Neural crest cell (in vitro differentiated cells): ENCODE measurements at places on chromosomes 2 and 18. TPM values are rescaled to one million over a fixed set of nuclear protein-coding genes. Genes with fewer than 3 reads are reported as not detected.

The FABP1 gene
- total RNA-seq, result not detected in 2 replicates

The HTR2B gene
- not detected in 2 replicates for total RNA-seq

The CTDSP1 gene
- 46.4 TPM in 2 replicates for total RNA-seq

The ALPG gene
- total RNA-seq, result not detected in 2 replicates

The NEMP2 gene
- 7.6 and 9.8 TPM in 2 replicates for total RNA-seq

The KDSR gene
- 31.0 and 35.7 TPM in 2 replicates for total RNA-seq

The TANC1 gene
- total RNA-seq, result 13.2 and 14.1 TPM in 2 replicates

The TUBA3E gene
- not detected in 2 replicates for total RNA-seq

The RAB6D gene
- total RNA-seq, result 0.42 and 0.52 TPM in 2 replicates

The RGPD4 gene
- 0.05 TPM in 1 of 2 replicates, not detected in the other for total RNA-seq

The CRYGC gene
- total RNA-seq, result not detected in 2 replicates

The RAB6C gene
- 0.16 TPM in 1 of 2 replicates, not detected in the other for total RNA-seq

The LYPD6B gene
- not detected in 2 replicates for total RNA-seq

The GPBAR1 gene
- total RNA-seq, result 0.14 TPM in 1 of 2 replicates, not detected in the other

The CIB4 gene
- total RNA-seq, result not detected in 2 replicates

The KCNJ3 gene
- total RNA-seq, result 0.05 TPM in 2 replicates

GRCh38 chr18:78905334-78905733 lies 74.3 kb upstream of the SALL3 start:
- DNase-seq, result no peak

DNA sequence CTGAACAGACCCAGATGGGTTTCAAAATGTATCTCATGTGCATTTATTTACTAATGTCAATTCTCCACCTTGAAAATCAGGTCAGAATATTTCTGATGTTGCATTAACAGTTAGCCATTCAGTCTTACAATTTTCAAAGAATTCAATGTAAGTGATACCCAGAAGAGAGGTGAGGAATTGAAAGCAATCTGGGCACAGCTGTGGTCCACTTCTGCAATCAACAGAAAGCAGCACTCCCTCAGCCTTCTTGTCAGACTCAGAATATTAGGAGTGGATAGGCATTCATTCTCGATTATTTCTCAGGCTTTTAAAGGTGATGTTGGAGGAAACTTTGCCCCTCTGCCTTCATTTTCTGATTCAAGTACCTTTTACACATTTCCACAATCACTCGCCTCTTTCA lies 15.7 kb downstream of the CCL20 start:
- DNase-seq, result no peak

DNA sequence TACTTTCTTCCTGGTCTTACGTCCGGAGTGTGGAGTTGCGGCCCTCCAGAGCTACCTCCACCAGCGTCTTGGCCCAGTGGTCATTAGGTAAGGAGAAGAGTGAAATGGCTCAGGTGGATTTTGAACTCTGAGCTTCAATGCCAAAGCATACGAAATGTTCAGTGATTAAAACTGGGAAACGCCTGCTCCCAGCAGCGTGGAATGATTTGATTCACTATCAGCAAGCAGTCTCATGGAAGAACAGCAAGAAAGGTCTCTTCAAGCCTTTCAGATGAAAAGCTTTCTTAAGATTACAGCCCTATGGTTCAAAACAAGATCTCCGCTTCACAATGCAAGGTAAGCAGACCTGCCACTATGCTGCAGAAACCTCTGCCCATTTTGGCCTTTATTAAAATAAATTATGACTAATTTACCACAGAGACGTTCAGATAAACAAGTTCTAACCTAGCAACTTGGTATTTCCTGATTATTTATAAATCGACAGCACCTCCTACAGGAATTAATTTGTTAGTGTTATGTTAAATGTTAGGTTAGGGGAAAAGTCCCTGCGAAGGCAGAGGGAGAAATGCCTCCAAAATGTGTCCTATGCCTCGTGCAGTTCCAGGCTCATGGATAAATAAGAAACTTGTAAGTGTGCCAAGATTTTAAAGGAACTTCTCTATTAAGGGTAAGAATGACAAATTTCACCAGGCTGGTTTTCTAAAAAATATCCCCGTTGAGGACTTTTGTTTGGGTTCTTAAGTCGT lies 10.1 kb downstream of the SP9 start:
- DNase-seq, result no peak

DNA sequence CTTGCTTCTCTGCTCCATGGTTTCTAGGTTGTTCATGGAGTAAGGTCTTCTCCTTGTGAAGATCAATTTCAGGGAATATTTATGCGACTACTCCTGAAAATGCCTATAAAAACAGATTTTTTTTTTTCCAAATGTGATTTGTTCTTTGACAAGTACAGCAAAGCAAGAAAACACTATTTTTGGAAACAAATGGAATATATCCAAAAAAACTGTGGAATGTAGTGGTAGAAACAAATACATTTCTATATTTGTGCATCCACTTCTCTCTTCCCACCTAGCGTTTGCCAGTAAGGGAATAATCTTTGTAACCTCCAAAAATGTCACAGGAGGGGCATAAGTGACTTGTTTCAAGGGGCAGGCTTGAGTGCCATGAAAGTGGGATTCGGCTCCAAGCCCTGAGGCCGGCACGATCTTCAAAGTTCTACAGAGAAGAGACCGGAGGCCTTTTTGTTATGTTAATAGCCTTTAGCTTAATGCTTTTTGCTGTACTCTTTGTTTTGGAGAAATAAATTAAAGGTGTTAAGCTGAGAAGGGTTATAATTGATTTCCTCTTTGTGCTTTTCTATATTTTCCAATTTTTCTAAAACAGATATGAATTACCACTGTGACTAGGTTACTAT lies 200.6 kb downstream of the NRP2 start:
- DNase-seq, result no peak

GRCh38 chr2:30301551-30301950 lies 70.2 kb downstream of the LBH start:
- DNase-seq, result no peak

- DNase-seq, result no peak
Observed at GRCh38 chr2:18133310-18133709, 254.8 kb downstream of the KCNS3 start.

- no peak for DNase-seq
Observed at GRCh38 chr2:172395503-172395902, 31.9 kb upstream of the ITGA6 start.

DNA sequence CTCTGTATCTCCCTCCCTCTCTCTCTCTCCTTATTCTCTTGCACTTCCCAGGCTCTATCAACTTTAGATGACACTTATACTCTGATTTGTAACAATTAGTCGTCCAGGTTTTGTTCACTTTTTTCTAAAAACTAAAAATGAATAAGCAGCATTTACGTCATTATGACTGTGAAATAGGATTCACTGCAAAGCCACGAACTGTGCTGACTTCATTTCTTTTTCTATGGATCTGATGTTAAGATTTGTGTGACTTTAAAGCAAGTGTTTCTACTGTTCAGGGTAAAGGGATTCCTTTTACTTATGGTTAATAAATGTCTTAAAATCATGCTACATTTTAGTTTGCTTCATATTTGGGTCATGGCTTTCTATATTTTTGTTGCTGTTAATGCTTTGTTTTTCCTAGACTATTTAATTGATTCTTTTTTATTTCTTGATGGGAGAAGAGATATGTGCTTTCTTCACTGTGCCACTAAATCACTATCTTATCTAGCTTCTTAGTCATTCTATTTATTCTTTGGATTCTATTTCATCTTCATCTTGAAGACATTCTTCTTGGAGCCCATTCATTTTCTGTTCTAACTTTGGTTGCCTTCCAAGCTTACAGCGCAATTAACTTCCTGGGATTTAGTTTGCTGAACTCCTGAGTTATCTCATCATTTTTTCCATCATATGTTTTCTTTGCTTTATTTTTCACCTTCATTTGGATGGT lies 480.4 kb upstream of the TRIB2 start:
- no peak for DNase-seq

DNA sequence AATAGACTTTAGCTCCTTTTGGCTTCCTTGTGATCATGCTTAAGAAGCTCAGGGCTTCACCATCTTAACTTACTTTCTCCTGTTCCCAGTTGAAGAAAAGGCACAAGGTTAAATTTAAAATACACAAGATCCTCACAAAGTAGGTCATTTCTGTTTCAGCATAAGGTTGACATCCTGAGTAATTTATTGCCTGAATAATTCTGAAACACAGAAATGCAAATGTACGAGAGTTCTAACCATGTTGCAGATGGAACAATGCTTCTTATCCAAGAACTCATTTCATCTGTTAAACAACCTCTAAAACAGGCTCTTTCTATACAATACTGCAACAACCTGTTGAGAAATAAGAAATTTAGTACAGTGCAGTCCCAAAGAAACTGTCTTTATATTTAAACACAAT lies 395.2 kb downstream of the BCL11A start:
- DNase-seq, result no peak

- no peak for DNase-seq
Observed at GRCh38 chr2:47360927-47361326, 42.0 kb upstream of the MSH2 start.

GRCh38 chr2:215356334-215356947 lies 44.6 kb downstream of the ATIC start:
- DNase-seq, result no peak

DNA sequence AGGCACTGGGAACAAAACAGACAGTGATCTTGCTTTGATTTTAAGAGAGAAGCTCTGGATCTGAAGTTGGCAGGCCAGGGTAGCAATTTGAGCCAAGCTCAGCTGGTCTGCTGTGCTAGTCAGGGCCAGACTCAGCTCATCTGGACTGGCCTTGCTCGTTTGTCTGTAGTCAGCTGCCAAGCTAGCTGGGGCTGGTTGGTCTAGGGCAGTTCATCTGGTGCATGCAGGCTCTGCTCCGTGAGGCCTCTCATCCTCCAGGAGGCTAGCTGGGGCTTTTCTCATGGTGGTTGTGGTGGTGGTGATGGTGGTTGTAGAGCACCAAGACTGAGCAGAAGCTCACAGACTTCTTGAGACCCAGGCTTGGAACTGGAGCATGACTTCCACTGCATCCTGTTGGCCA lies 10.3 kb downstream of the FBLN7 start:
- no peak for DNase-seq

- DNase-seq, result no peak
Observed at GRCh38 chr2:189559579-189560272, 20.9 kb downstream of the SLC40A1 start.

GRCh38 chr2:239022437-239023260 lies 174.8 kb downstream of the TWIST2 start:
- DNase-seq, result no peak

GRCh38 chr2:116061023-116061422 lies 1618.6 kb downstream of the DPP10 start:
- no peak for DNase-seq

- no peak for DNase-seq
Observed at GRCh38 chr2:204027091-204027490, 90.5 kb downstream of the ICOS start.

DNA sequence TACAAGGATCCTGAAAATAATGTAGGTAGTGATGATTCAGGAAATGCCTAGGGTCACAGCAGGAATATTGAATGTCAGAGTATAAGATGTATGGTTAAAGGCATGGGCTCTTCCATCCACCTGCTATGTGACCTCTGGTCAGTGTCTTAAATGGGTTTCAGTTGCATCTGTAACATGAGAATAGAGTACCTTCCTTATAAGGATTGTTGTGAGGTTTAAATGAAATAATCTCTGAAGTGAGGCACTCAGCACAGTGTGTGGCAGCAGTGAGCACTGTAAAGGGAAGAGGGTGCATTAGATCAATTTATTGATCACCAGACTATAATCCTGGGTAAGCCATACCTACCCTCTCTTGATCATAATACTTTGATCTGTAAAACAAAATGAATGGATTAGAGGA lies 319.1 kb downstream of the SLC4A3 start:
- DNase-seq, result no peak

DNA sequence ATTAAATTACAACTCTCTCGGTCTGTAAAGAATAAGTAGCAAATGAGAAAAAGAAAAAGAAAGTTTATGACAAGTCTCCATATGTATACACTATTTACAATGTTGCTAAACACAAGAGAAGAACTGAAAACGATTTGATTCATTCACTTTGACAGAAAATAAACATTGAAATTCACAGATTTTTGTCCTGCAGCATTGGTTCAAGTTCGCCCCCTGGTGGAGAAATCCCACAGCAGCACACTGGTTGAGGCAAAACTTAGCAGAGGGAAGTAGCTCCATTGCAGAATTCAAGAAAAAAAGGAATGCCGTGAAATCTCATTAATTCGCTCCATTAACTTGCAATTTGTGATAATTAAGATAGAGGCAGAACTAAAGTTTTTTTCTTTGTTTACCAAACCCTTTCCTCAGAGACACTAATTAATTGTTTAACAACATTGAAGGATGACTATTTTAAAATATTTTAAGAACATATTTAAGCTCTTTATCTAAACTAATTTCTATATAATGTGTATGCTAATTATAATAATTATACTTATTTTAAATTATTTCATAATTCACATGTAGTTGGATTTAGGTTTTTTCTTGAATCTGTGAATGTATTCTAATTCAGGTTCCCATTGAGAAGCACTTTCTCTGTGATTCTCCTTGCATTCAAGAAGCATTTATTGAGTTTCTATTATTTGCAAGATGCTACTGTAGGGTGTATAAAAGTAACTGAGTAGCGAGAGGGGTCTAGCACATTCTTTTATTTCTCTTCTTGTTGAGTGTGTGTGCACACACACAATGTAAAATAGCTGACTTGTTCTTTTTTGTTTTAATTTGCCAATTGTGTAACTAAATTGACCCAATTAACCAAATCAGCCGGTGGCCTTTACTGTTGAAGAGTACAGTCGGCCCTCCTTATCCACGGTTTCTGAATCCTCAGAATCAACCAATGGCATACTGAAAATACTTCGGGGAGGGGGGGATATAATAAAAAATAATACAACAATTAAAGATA lies 74.1 kb downstream of the COL4A3 start:
- peak; percentile 81 for DNase-seq

- DNase-seq, result no peak
Observed at GRCh38 chr2:54348646-54349045, 92.6 kb upstream of the TSPYL6 start.

DNA sequence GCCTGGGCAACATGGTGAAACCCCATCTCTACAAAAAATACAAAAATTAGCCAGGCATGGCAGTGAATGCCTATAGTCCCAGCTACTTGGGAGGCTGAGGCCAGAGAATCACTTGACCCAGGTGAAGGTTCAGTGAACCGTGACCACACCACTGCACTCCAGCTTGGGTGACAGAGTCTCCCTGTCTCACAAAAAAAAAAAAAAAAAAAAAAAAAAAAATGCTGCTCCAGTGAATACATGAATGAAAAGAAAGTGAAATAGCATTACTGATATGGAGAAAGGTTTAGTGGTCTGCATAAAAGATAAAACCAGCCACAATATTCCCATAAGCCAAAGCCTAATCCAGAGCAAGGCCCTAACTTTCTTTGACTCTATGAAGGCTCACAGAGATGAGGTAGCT lies 44.5 kb downstream of the METTL8 start:
- no peak for DNase-seq

GRCh38 chr2:60891180-60891579 lies 9.8 kb downstream of the REL start:
- DNase-seq, result no peak
